CMK (cell line): ENCODE measurements at places on chromosomes 2 and 18.

- no peak for DNase-seq
Observed at GRCh38 chr2:122851972-122852531, 1096.6 kb downstream of the TSN start.

DNA sequence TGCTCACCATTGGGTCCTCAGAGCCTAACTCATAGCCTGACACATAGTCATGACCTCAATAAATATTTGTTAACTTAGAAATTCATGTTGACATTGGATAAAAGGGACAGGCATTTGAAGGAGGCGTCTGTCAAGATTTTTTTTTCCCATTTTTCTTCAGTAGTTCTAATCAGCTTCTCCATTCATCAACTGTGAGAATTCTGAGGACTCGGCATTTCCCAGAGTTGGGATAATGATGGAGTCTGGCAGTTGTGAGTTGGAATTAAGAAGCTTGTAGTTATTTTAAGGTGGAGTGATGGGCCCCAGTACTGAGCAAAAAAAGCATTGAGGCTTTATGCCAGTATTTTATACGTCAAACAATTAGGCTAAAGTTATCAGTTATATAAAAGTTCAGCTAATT lies 4.6 kb downstream of the SPATS2L start:
- DNase-seq = no peak

DNA sequence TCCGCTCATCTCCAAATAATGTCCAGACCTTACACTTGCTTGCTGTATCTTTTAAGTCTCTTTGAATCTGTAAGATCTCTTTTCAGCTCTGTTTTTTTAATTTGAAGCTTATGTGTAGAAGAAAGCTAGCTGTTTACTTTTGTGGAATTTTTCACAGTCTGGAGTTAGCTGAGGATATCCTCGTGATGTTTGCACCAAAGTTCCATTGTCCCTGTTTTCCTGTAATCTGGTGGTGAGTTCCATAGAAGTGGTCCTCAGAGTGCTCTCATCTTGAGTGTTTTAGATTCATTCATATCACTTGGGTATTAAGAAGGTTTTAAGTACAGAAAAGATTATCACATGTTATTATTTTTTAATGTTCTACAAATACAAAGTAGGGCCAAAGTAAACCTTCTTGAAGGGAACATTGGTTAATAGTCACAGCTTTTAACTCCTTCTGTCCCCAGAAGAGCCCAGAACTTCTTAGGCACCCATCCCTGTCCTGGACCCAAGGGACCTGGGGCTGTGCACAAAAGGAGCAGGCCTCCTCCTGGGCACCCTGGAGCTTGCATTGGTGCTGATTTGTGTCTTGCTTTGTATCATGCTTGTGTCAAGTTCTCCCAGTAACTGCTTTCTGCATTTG lies 15.0 kb downstream of the MLPH start:
- DNase-seq = no peak

DNA sequence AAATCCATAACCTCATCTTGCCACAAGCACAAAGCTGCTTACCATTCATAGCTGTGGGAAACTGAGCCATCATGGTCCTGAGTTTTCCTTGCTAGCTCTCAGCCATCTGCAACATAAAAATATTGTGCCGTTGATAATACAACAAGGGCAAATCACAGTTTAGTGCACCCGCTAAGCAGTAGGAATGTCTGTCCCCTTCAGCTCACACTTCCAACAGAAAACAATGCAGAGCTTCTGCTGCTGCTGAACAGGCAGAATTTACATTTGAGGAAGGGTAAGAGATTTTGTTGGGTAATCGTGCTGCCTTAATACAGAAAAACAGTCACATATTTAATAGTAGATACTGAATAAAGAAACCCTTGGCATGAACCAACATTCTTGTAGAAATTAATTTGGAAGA lies 32.3 kb downstream of the ITSN2 start:
- DNase-seq = no peak

GRCh38 chr2:181992776-181993175 lies 7.1 kb downstream of the PPP1R1C start:
- DNase-seq = no peak

GRCh38 chr2:168805615-168806014 lies 3.2 kb downstream of the NOSTRIN start:
- no peak for DNase-seq

DNA sequence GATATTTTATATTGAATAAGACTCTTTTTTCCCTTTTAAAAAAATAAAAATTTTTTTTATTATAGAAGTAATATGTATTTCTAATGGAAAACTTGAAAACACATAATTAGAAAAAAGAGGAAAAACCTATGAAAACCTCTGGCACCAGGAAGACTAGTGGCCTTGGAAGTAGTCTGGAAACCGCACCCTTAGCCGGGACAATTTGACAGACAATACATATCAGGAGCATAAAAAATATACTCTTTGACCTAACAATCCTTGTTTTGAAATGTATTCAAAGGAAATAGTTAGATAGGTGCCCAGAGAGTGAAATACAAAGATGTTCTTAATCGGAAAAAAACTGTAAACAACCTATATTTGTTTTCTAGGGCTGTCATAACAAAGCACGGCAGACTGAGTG lies 34.9 kb upstream of the FAM117B start:
- no peak for DNase-seq

DNA sequence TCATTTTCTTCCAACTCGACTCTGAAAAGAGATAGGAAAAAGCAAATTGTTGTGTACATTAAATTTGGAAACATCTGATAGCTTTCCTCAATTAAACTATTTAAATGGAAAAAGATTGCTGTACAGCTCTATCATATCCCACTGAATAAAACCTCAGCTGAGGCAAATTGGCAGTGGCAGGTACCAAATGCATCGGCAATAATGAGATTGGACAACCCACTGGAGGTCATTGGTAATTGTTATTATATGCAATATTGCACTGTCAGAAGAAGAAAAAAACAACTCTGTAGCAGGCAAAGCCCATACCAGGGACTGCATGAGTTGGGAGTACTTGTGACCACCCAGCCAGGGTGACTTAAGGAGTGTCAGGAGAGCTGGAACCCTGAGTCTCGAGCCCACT lies 291.6 kb upstream of the SKOR2 start:
- DNase-seq = no peak

GRCh38 chr18:54780285-54780861 lies 47.9 kb upstream of the RAB27B start:
- DNase-seq = no peak

DNA sequence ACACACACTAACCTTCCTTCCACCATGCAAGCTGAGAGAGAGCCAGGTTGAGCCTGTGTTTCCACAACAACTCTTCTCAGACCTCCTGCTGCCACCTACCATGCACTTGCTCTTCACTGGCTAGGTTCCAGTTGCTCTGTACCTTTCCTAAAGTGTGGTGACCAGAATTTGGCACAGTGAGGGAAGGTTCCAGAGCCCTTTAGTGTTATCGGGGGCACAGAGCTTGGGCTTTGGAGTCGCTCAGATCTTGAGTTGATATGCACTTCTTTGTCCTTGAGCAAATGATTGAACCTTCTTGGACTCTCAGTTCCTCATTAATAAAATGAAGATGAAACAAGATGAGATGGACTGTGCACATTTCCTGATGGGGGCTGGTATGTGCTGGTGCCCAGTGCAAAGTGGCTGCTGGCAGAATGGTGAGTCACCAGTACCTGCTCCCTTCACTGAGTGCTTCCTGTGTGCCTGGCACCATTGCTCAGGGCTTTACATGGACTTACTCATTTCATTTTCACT lies 47.1 kb downstream of the NEDD4L start:
- DNase-seq = no peak

DNA sequence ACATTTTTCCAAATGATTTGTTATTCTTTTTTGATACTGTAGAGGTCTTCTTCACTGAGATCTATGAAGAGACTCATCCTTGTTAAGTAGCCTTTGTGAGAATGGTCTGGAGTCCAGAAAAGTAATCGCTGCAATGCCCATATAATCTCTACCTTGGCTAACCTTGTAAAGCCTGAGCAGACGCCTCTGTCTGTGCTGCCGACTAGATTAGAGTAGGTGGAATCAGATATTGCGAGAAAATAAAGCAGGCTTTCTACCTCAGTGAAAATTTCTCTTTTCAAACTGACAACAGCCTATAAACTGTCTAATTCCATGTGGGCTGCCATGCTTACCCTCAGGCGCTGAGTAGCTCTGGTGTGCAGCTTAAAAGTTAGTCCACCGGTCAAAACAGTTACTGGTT lies 17.5 kb upstream of the CERS6 start:
- DNase-seq = no peak

- DNase-seq = no peak
Observed at GRCh38 chr2:238289574-238289973, 1.2 kb upstream of the PER2 start.

DNA sequence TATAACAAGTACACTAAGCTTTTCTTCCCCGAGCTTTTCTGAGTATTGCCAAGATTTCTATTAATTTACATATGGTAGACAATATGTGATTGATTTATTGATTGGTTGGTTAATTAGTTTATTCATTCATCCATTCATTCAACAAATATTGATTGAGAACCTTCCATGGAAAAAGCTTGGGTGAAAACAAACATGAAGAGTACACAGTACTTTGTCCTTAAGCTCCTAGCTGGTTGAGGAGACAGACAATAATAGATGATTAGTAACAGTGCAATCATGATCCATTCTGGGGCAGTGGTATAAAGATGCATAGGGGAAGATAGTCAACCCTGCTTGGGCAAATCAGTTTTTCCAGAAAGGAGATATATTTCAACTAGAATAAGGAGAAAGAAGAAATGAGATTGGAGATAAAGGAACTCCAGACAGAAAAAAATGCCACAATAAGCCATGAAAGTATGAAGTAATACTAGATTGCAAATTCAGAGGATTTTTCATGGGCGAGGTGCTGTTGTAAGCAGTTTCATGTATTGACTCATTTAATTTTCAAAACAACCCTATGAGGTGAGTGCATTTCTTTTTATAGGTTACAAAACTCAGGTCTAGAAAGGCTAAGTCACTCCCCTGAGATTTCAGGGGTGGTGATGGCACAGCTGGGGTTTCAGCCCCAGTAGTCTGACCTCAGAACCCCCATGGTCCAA lies 129.5 kb downstream of the RND3 start:
- DNase-seq = no peak

GRCh38 chr18:76445275-76445674 lies 49.8 kb downstream of the ZNF516 start:
- no peak for DNase-seq

DNA sequence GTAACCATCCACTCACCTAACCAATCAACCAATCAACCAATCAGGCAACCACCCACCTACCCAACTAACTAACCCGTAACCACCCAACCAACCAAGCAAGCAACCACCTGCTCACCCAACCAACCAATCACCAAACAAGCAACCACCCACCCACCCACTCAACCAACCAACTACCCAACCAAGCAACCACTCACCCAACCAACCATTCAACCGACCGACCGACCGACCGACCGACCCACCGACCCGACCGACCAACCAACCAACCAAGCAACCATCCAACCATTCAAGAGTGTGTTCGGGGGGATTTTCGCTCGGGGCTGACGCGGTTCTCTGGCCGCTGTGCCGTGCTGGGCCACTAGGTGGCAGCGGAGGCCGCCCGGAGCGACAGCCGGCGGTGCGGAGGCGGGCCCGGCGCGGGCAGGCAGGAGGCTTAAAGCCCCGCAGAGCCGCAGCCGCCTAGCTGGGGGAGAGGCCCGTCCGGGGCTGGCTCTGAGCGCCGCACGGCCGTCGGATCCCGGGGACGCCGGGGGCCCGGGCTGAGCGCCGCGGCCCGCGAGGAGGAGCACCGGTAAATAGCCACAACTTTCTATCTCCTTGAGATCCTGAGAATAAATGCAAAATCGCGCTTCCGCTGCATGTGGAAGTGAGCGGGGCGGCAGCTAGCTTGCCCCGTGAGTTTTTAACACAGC lies at the start of gene MC5R:
Gene MC5R (plus strand): TSS at position 443 of the 689 bp plus-strand sequence. CDS start 1,617 bp downstream, outside the sequence.
- no peak for DNase-seq

DNA sequence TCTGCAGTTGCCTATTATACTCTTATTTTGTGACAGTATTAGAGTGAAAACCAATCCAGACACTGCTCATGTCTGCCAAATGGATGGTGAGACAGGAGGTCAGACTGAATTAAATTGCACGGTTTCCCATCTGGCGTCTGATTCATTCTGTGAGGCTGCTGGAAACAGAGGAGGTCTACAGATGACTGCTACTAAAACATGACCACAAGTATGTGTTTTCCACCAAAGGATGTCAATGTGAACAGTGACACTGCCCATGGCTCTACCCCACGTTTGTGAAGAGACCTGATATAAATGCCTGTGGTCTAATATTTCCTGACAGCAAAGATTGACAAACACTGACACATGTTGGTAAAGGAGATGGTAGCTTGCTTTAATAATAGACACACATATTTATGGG lies 104.3 kb upstream of the ST6GAL2 start:
- DNase-seq = no peak

DNA sequence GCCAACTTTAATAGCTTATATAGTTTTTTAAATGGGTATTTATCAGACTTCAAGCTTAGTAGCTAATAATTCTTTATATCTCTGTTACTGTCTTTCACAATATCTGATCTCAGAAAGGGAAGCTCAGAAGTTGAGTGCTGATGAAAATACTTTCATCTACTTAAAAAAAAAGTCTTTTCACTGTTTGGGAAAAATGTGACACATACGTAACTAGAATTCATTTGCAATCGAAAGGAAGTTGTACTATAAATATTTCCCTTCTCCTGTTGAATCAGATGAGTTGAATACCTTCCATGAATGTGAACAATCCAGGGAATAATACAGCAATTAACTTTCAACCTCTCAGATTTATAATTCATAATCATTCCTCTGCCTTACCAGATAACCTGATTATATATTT lies 811 bp upstream of the SCG2 start:
- DNase-seq = no peak

- no peak for DNase-seq
Observed at GRCh38 chr2:240339411-240340360, 95.8 kb upstream of the GPC1 start.

DNA sequence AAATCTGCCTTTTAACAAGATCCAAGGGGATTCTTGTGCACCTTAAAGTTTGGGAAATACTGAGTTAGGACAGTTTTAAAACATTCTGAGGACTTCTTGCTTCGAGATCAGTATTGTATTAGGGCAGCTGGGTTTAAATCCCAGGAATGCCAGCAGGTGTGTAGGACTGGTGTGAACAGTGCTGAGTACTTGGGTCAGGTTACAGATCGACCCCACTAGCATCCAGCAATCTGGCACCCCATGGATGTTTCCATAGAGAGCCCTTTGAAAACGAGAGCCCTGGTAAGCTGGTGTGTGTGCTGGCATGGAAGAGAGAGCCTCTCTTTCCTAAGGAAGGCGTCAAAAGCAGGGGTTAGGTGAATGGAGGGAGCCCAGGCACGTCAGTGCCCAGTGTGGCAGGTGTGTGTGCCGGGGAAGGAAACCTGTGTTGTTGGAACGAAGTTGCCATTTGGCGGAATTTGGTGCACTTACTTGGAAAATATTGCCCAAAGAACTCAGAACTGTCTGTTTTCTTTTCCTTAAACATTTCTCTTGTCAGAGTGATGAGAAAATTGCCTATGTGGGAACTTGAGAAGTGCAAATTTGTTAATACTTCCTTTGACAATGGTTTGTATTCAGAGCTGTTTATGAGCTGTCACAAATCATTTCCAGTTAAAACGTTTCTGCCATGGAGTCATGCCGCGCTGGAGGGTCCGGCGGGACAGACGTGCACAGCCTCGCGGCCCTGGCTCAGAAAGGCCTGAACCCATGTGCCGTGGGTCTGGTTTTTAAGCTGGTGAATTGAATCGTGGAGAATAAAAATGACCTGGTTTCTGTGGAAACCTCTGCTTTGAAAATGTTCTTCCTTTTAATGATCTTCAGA lies 38.1 kb downstream of the LDLRAD4 start:
- no peak for DNase-seq
